Bronchus fibroblast of lung (primary cell): ENCODE measurements at places on chromosomes 3 and 15. TPM values are rescaled to one million over a fixed set of nuclear protein-coding genes. Genes with fewer than 3 reads are reported as not detected.

PYGO1 gene
- total RNA-seq = 3.0 and 5.9 TPM in 2 replicates

OCA2 gene
- total RNA-seq = under 0.01 TPM in 1 of 2 replicates, not detected in the other

SPTBN5 gene
- under 0.01 TPM in 2 replicates for total RNA-seq

PLSCR4 gene
- 4.2 and 4.6 TPM in 2 replicates for total RNA-seq

AADAC gene
- not detected in 2 replicates for total RNA-seq

PLAAT1 gene
- not detected in 2 replicates for total RNA-seq

CCR5 gene
- total RNA-seq = not detected in 2 replicates

LIPH gene
- under 0.01 TPM in 1 of 2 replicates, not detected in the other for total RNA-seq

ZNF654 gene
- total RNA-seq = 1.8 and 3.0 TPM in 2 replicates

SLC51B gene
- not detected in 2 replicates for total RNA-seq
